ENCODE measurements at places on chromosomes 11 and 22.

- no peak for DNase-seq
These were observed 27.8 kb upstream of the GRAMD4 start for GRCh38 chr22:46592390-46592872.

- no peak for DNase-seq
These were observed 35.6 kb upstream of the DDI1 start for GRCh38 chr11:104000798-104001197.

DNA sequence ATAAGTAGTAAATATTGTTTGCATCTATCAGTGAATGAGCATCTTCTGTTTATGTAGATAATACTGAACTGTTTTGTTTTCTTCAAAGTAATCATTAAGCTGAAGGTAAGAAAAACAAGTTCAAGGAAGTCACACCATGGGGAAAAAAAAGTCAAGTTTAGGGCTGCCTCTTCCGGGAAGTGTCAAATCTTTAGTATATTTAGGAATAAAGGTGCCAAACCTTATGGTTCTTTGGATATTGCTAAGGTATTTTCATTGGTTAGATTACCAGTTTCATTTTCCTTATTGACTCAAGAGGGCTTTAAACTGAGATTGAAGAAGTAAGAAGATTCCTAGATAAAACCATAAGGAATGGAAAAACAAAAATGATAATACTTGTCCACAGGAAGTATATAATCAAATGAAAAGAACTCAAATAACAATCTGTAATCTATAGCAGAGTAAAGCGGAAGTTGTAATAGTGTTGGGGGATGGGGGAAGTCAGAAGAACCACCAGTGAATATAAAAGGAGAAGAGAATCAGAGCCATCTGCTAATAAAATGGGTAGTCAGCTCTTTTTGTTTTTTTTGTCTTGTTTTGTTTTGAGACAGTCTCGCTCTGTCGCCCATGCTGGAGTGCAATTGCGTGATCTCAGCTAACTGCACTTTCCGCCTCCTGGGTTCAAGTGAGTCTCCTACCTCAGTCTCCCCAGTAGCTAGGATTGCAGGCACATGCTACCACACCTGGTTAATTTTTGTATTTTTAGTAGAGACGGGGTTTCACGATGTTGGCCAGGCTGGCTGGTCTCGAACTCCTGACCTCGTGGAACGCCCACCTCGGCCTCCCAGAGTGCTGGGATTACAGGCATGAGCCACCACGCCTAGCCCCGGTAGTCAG is 2.3 kb downstream of the ATM start:
- no peak for DNase-seq

DNA sequence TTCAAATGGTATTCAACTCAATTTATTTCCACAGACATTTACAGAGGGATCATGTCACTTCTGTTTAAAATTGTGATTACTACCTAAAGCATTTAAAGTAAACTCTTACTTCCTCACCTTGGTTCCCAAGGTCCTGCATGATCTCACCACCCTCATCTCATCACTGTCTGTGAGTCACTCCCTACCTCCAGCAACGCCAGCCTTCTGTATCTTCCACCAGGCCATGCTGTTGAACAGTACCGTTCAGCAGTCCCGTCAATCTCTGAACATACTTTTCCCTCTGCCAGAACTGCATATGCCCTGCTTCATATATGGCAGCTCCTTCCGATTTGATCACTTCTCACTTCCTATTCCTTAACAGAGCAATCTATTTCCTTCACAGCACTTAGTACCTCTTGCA is 2.0 kb downstream of the FBXO3 start:
- no peak for DNase-seq

- DNase-seq: no peak
These were observed 6.8 kb upstream of the POLR3H start for GRCh38 chr22:41550952-41551491.

Data from right kidney (tissue), 9 donors.